ENCODE measurements at places on chromosomes 7 and 10. TPM values are rescaled to one million over a fixed set of nuclear protein-coding genes. Genes with fewer than 3 reads are reported as not detected.

DNA sequence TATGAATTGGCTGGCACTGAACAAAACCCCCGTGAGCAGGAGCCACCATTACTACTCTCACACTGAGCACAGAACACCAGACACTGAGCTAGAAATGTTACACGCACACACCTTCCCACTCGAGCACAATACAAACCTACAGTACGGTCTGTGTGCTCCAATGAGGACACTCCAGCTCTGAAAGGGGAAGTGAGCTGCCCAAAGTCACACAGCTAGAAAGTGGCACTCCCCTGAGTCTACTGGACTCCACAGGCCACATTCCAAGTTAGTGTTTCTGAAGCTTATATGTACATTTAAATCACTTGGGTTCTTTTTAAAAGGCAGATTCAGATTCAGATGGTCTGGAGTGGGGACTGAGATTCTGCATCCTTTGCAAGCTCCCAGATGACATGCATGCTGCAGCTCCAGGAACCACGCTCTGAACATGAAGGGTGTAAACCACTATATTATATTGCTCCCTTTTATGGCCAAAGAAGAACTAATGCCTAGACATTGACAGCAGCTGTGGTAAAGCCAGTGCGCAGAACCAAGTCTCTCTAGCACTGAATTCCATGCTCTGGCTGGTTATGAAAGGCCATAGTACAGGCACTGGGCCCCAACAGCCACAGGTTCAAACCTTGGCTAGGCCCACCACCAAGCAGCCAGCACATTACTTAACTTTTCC, 77.1 kb downstream of the FRMPD2 start:
- no peak overlapping the region for H3K27ac ChIP-seq
- H3K36me3 ChIP-seq, result no peaks in the 10 kb centered on the region
- no peaks in the 10 kb centered on the region for H3K27me3 ChIP-seq
- no peak for DNase-seq
- peaks cover 5% of the 10 kb centered on the region for H3K4me1 ChIP-seq
- H3K4me3 ChIP-seq, result no peak overlapping the region

Gene LMTK2
- total RNA-seq, result 9.6 TPM

Gene ABCC2
- 2.9 TPM for total RNA-seq

DNA sequence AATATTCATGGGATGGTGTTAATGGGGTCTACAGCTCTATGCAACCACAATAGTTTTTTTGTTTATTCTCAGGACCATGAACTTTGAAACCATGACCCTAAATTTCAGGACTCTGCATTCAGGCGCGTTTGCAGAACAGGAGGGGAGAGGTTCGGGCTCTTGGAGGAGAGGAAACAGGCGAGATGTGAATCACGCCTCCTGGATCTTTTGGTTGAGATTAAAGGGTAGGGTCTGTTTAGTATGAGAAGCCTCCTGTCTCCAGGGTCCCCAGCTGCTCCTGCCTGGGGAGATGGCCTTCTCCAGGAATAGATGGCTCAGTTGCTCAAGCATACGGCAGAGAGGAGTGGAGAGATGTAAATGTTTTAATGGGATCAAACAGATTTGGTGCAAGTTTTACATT, 18.2 kb downstream of the TLL2 start:
- no peak for DNase-seq
- no peaks in the 10 kb centered on the region for H3K4me1 ChIP-seq
- no peak overlapping the region for H3K4me3 ChIP-seq

Gene CALHM3
- not detected for total RNA-seq

DNA sequence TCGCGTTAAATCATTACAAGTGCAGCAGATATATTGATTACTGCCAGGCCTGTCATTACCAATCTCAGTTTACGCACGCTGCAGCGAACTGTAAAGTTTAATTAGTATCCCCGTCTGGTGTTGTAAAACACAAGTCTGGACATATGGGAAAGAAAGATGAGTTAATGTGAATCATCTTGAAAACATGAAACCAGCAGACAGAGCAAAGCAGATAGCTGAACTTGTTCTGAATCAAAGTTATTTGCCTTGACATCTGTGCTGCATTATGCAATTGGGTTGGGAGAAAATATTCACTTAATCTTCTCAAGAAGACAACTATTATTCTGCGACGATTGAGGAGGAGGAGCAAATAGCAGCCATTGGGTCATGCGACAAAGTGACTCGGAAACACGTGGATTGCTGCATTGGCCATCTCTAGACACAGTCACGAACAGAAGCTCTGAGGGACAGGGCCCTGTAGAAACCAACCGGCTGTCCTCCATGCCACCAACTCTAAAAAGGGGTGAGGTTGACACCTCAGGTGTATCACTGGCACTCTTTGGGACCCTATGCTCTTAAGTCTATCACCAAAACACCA, 156.3 kb upstream of the C7orf33 start:
- H3K4me3 ChIP-seq, result peak overlapping the region; percentile 77
- H3K4me1 ChIP-seq, result peaks cover 65% of the 10 kb centered on the region
- H3K27me3 ChIP-seq, result no peaks in the 10 kb centered on the region
- DNase-seq, result no peak
- peak overlapping the region; percentile 89 for H3K27ac ChIP-seq

DNA sequence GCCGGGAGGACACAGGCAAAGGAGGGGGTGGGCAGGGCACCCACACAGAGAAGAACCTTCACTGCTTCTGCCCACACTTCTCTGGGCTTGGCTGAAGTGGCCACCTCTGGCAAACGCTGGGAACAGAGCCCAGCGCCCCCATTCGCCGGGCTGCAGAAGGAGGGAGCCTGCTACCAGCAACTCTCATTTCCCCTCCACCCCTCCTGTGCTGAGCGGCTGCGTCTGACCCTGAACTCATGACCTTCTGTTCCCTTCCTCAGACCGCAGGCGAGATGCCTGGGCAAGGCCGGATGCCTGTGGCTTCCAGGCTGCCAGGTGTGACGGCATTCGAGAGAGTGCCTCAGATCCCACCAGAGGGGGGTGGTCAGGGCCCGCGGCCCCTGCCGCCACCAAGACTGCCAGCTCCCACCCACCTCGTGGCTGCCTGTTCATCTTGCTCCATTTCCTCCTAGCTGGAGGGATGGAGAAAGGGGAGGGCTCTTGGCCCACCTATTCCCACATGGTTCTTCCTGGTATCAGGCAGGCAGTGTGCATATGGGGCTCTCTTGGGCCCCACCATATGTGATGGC, 19.8 kb downstream of the DNAJB12 start:
- peak overlapping the region; percentile 91 for H3K27ac ChIP-seq
- peak overlapping the region; percentile 69 for H3K4me3 ChIP-seq
- peak; percentile 76 for DNase-seq
- H3K27me3 ChIP-seq, result no peaks in the 10 kb centered on the region

DNA sequence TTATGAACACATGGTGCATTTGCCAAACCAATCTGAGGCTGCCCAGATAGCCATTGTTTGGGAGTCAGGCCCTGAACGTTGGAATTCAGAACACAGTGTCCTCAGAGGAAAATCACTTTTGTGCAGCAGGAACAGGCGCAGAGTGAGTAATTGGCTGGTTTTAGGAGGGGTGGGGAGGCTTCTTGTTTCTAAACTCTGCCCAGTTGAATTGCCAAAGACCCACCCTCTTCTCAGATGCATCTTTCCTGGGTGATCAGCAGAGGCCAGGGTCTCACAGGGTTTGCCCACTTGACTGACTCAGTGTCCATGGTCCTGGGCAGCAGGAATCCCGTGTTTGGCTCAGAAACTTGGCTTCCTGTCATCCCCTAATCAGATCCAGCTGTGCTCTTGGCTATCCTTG, 24.3 kb downstream of the PRLHR start:
- H3K27ac ChIP-seq, result no peak overlapping the region
- no peak overlapping the region for H3K4me3 ChIP-seq
- no peaks in the 10 kb centered on the region for H3K36me3 ChIP-seq
- peaks cover 7% of the 10 kb centered on the region for H3K27me3 ChIP-seq
- DNase-seq, result no peak
